CD8-positive, alpha-beta memory T cell (primary cell): ENCODE measurements at places on chromosomes 12 and 14.
A peak's percentile ranks its signal among the peaks of the same experiment; 100 is the strongest.

DNA sequence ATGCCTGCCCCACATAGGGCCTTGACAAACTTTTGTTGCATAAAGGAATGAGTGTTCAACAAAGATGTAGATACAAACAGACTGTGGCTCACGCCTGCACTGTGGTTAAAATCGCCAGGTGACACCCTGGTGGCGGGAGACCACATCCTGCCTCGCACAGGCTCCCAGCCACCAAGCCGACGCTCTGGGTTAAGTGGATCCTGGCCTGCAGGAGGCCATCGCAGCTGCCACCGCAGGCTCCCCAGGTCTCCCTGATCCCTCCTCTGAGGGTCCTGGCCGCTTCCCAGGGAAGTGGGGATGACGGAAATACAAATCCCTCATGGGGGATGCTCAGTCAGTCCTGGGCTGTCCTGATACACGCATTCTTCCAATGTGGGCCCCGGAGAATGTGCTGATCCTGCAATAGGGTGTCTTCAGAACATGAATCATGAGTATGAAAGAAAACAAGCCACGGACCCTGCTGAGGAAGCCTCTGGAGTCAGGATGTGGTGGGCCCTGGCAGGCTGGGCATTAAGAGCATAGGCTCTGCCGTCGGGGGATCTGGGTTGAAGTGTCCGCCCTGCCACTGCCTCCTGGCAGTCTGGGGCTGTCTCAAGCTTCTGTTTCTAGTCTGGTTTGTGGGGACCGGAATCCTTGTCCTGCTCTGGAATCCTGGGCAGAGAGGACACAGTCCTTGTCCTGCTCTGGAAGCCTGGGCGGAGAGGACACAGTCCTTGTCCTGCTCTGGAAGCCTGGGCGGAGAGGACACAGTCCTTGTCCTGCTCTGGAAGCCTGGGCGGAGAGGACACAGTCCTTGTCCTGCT is 53.5 kb upstream of the BEGAIN start:
- DNase-seq = peak; percentile 63

- DNase-seq = no peak
Measured at GRCh38 chr12:2555487-2556082, 239.2 kb upstream of the FKBP4 start.

GRCh38 chr12:27064397-27065342 is 17.7 kb downstream of the C12orf71 start:
- DNase-seq = no peak

GRCh38 chr12:102426599-102427542 is 53.5 kb downstream of the IGF1 start:
- DNase-seq = no peak

GRCh38 chr14:77979171-77979570 is 179.3 kb downstream of the ADCK1 start:
- no peak for DNase-seq

DNA sequence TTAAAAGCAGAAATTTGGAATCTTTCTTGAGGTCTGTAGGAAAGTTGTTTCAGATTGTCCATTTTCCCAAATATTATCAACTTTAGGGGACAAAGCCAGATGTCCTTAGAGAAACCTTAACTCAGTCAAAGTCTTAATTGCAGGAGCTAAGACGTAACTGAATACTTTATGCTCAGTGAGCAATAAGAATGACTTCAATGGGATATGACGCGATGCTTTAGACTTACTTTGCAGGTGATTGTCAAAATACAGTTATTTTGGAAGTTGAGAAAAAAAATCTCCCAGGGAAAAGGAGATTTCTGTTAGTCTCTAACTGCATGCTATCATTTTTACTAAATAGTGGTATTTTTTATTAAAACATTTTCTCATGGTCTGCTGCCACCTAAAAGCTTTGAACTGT is 750.9 kb upstream of the STXBP6 start:
- DNase-seq = no peak

DNA sequence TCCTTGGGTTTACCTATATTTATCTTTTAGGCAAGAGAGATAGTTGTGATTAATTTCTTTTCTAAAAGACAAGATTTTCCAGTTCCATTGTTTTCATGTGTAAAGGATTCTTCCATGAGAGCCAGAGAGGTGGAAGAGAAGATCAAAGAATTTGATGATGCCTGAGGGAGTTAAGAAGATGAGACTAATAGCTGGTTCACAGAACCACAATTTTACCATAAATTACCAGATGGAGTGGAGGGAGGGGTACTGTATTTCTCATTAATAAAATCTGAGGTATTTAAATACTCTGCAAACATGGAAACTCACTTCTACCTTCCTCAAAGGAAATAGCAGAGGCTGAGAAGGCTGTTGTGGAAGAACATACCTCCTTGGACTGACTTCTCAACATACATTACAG is 34.6 kb downstream of the ALKBH1 start:
- DNase-seq = no peak

GRCh38 chr12:74483057-74483456 is 54.6 kb upstream of the ATXN7L3B start:
- DNase-seq = no peak

DNA sequence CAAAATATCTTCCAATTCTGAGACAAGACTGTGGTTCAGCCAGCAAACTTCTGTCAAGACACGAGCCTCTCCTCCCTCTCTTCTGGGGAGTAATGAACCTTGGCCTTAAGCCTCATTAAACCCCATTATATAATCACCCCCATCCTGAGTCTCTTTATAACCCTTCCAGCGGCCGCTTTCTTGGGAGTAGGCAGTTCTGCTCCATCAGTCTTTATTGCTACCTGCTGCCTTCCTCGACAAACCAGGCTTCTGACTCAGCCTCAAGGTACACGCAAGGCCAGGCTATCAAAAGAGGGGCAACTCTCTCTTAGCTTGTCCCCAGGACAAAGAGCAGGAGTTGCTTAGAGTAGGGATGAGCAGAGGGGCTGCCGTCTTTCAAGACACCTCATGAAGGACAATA is 300.8 kb upstream of the NOS1 start:
- no peak for DNase-seq

GRCh38 chr12:54701940-54702592 is 53.9 kb upstream of the DCD start:
- no peak for DNase-seq

DNA sequence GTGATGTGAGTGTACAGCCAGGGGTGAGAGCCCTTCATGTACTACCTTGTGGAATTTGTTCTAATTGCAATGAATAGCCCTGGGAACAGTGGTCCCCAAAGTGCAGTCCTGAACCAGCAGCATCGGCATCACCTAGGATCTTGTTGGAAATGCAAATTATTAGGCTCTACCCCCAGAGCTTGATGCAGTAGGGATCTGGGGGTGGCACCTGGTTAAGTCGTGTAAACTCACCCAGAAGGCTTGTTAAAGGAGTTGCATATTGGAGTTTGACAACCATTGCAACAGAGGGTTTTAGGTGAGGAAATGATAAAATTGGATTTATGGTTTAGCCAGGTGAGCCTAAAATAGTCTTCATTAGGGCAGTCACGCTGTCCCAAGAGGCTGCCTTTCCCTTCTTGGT is 73.2 kb downstream of the PLEKHG3 start:
- no peak for DNase-seq

DNA sequence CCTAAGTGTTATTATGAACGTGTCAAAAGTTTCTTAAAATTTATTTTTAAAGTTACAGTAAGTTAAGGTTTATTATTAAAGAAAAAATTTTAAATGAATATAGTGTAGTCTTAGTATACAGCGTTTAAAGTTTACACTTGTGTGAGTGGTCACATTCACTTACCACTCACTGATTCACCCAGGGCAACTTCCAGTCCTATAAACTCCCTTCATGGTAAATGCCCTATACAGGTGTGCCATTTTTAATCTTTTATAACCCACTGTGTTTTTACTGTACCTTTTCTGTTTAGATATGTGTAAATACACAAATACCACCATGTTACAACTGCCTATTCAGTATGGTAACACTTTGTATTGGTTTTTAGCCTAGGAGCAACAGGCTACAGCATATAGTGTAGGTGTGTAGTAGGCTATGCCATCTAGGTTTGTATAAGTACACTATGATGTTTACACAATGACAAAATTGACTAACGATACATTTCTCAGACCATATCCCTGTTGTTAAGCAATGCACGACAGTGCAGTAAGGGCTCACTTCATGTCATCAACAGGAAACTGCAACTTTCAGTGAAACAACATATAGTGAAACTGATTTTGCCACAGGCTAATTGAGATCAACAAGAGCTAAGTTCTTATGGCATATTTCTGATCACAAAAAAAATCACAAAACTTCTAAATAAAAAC is 112.0 kb upstream of the TMCC3 start:
- DNase-seq = no peak

DNA sequence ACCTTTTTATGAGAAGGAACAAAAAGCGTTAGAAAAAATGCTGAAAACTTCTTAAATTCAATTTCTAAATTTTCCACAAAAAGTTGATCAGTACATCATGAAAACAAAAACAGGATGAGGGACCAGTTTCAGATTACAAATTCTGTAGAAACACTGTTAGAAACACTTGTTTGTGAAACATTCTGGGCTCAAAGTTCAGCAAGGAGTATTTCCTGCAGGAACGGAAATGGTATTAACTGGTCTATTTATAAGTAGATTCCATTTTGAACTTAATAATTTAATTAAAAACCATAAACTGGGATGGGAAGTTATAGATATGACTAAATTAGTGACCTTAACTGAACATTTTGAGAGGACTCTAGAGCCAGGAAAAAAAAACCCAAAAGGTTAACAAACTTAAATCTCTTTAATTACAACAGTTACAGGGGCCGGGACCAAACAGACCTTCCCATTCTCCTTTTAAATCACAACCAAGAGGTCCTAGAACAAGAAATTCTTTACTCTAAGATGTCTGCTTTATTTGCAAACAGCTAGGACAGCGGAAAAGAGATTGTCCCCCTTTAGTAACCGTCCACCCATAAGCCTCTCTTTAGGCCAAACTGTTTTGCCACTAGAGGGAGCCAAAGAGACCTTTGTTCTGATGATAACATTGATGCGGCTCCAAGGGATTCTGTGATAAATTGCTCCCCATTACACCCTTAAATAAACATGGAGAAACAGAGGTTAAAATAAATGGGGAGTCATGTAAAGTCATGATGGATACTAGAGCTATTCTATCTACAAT is 69.0 kb upstream of the RERGL start:
- DNase-seq = no peak

DNA sequence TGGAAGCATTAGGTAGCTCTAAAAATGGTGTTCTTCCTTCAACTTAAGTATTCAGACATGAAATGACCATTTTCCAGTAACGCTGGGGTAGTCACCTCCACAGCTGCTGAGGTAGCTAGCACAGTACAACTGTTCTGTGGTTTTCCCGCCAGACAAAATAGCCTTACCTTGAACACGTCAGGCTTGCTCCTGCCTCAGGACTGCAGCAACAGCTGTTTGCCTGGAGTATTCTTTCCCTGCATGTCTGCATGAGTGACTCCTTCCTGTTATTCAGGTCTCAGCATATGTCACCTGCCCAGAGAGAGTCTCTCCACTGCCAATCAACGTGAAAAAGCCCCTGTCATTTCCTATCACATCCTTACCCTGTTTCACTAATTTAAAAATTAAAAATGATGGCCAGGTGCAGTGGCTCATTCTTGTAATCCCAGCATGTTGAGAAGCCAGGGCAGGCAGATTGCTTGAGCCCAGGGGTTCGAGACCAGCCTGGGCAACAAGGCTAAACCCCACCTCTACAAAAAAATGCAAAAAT is 37.9 kb downstream of the WDR89 start:
- DNase-seq = no peak

GRCh38 chr12:3534511-3534910 is 43.5 kb downstream of the PRMT8 start:
- no peak for DNase-seq

DNA sequence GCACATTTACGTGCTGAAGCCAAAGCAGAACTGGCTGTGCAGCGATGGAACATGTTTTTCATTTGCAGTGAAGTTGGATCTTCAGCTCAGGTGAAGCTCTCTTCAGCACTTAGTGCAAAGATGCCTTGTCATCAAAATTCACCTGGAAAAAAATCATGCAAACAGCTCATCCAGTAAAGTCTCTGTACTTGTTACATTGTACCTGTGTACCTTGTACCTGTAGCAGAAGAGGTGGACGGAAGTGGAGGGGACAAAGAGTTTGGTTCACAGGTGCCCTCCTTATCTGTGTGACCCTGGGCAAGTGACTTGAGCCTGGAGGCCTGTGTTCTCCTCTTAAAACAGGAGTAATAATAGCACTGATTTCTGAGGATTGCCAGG is 54.0 kb downstream of the ADGRD1 start:
- DNase-seq = no peak

DNA sequence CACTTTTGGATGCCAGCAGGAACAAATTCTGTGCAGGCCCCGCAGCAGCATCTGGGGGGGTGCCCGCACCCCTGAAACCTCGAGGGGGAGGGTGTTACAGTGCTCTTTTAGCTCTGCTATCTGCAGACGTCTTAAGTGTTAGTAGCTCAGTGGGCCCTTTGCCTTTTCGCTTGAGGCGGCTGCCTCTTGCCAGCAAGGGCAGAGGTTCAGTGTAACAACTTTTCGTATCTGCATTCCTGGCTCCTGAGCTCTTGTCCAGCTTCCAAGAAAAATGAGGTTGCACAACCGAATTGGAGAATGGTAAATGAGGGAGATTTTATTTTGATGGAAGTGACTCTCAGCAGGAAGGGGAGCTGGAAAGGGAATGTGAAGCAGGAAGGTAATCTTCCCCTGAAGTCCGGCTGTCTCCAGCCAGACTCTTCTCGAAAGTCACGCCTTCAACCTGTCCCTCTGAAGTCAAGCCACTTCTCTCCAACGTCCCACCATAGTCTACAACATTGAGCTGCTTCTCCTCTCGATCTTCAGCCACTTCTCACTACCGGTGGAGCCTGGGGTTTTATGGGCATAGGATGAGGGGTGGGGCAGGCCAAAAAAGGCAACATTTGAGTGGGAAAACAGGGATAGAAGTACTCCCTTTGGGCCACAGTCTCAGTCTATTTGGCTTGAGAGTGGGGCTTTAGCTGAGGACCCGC is 17.8 kb downstream of the TAS2R50 start:
- no peak for DNase-seq

DNA sequence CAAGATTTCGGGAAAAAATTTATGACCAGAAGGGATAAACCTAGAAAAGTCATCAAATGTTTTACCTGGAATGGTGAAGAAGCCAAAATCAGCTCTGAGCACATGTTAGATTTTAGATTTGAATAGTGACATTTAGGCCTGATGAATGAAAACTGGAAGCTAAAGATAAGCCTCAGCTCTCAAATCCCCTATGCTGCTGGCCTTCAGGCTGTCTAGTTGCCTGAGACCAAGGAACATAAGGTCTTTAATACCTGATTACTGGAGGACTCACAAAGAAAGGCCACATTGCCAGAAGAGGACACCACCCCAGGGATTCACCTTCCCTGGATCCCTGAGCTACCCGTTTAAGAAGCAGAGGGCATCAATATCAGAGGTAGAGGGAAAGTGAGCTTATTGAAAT is 56.6 kb downstream of the BCL2L14 start:
- no peak for DNase-seq
